Endothelial cell (in vitro differentiated cells): ENCODE measurements at places on chromosomes 6 and 20. TPM values are rescaled to one million over a fixed set of nuclear protein-coding genes. Genes with fewer than 3 reads are reported as not detected.

ZBTB22 gene
- total RNA-seq, result 16.9 TPM

RSPH4A gene
- 1.3 TPM for total RNA-seq

BPIFA1 gene
- total RNA-seq, result not detected

PLAGL2 gene
- 23.7 TPM for total RNA-seq

C4A gene
- 6.1 TPM for total RNA-seq

BLTP3A gene
- total RNA-seq, result 12.4 TPM

TAP2 gene
- total RNA-seq, result 9.2 TPM

MLN gene
- not detected for total RNA-seq

UQCC2 gene
- 54.9 TPM for total RNA-seq

ASIP gene
- total RNA-seq, result not detected

BMP5 gene
- 0.18 TPM for total RNA-seq

EPPIN gene
- not detected for total RNA-seq

SLC35D3 gene
- total RNA-seq, result not detected

RBL1 gene
- total RNA-seq, result 5.7 TPM

HFE gene
- 1.2 TPM for total RNA-seq

PTCHD4 gene
- 28.5 TPM for total RNA-seq
